Lung (tissue), 17 donors: ENCODE measurements at places on chromosomes 2 and 18. TPM values are rescaled to one million over a fixed set of nuclear protein-coding genes. Genes with fewer than 3 reads are reported as not detected.

DNA sequence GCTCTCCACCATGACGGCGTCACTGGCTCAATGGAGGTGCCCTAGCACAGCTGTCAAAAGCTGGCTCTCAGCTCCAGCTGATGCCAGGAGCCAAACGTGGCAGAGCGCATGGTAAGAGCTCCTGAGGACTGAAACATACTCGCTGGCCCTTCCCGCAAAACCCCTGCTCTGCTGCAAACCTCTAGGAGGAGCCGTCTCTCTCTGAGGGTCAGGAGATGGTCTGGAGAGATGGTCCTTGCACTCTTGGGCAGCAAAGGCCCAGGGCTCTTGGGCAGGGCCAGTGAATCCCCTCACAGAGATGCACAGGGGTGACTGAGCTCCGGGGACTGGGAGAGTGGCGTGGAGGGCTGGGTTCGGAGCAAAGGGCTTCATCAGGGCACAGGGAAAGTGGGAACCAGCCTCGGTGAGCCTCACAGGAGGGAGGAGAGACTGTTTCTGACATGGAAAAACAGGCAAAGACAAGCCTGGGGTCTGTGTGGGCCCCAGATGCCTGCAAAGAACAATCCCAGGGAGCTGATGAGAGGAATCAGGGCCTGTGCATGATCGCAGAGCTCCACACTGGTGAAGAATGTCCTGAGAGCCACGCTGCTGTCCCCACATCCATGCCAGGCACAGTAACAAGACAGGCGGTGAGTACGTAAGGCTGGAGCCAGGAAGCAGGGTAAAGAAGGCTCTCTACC lies 17.2 kb downstream of the SNORC start:
- H3K36me3 ChIP-seq = no peaks in the 10 kb centered on the region
- H3K4me3 ChIP-seq = no peak overlapping the region
- peaks cover 6% of the 10 kb centered on the region for H3K27me3 ChIP-seq
- no peak overlapping the region for H3K27ac ChIP-seq
- DNase-seq = no peak

GRCh38 chr2:168773128-168773527 lies 29.3 kb upstream of the NOSTRIN start:
- H3K27ac ChIP-seq = no peak overlapping the region
- no peak for DNase-seq
- H3K4me1 ChIP-seq = no peaks in the 10 kb centered on the region
- no peak overlapping the region for H3K4me3 ChIP-seq

- H3K36me3 ChIP-seq = no peaks in the 10 kb centered on the region
- H3K27me3 ChIP-seq = no peaks in the 10 kb centered on the region
- peak; percentile 20 for DNase-seq
- H3K27ac ChIP-seq = no peak overlapping the region
These were observed 196.6 kb upstream of the LHCGR start for GRCh38 chr2:48952143-48952542.

GRCh38 chr2:201269764-201270163 lies 9.4 kb downstream of the CASP8 start:
- no peak overlapping the region for H3K4me3 ChIP-seq
- H3K27ac ChIP-seq = no peak overlapping the region
- DNase-seq = no peak
- peaks cover 6% of the 10 kb centered on the region for H3K36me3 ChIP-seq

DNA sequence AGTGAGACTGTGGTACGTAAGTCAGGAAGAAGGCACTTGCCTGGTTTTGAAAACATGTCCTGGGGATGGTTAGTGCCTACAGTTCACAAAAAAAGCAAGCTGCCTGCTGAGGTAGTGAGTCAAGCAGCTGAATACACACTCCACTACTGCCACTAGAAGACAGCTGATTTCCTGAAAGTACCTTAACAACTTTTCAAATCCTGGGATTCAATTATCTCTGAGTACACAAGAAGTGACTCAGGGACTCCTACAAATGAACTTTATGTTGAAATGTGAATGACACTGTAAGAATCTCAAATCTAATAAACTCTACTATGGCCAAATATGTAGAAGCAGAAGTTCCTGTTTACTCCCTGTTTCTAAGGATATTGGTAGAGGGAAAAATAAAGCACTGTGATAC lies 58.0 kb upstream of the ARL5A start:
- no peak for DNase-seq
- H3K27ac ChIP-seq = no peak overlapping the region
- no peaks in the 10 kb centered on the region for H3K27me3 ChIP-seq
- H3K36me3 ChIP-seq = no peaks in the 10 kb centered on the region
- H3K4me1 ChIP-seq = no peaks in the 10 kb centered on the region

DNA sequence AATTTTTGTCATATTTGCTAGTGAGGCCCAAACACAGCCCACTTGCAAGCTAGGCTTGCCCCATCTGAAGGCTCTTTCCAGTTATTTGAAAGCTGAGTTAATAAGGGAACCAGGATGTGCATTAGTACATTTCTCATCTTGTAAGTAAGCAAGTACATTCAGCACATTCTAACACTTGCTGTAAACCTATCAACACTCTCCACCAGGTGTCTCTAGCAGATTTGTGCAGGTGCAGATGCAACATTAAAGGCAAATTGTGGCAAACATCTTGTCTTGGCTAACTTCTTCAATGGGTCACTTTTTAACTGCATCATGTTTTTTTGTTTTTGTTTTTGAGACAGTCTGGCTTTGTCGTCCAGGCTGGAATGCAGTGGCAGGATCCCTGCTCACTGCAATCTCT lies 25.3 kb upstream of the MFSD6 start:
- no peaks in the 10 kb centered on the region for H3K27me3 ChIP-seq
- DNase-seq = no peak
- peaks cover 3% of the 10 kb centered on the region for H3K4me1 ChIP-seq

DNA sequence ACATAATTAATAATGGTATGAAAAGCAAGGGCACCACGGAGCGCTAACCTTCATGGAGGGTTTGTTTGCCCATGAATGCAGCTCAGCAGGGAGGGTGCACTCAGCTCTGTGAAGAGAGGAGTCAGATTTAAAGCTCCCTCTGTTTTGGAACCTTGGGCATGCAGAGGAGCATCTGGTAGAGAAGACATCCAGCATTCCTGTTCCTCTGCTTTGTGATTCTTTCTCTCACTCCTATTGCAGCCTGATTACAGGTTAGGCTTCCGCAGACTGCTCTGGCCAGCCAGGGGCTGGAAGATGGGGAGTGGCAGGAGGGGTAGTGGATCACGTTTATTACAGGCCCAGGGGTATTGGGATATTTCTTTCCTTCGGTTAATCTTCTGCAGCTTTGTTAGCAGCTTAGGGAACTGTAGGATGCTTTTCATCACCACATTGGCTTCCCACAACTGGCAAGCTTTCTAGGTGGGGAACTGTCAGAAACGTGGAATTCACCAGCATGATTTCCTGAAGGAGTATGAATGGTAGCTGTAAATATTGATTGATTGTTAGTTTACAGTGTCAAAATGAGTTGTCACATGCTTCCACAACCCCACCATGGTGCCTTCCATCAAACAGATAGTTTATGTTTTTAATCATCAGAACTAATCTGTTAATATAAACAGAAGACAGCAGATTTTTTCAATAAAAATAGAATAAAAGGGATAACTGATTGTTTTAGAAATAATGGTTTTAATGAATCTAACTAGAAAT lies 201.1 kb downstream of the VAPA start:
- H3K4me1 ChIP-seq = peaks cover 35% of the 10 kb centered on the region
- no peak for DNase-seq
- H3K36me3 ChIP-seq = no peaks in the 10 kb centered on the region
- H3K27me3 ChIP-seq = no peaks in the 10 kb centered on the region
- H3K27ac ChIP-seq = no peak overlapping the region

DNA sequence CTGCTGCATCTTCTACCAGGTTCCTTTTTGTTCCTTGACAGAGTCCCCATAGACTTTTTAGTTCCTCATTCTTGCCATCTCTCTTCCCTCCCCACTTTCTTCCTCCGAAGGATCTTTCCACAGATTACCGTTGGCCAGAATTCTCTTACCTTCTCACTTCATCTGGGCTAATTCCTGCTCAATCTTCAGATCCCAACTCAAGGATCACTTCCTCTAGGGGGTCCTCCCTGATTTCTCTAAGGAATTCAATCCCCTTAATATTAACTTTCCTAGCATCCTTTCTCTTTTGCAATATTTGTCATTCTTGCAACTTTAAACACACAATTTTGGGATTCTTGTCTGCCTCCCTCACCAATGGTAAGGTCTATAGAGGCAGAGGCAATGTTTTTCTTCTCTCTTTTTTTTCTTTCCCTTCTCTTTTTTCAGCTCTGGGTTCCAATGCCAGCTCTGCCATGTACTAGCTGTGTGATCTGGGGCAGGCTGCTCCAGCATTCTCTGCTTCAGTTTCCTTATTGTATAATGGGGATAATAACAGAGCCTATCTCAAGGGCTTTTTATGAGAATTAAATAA lies 5.4 kb upstream of the KCNE4 start:
- H3K27me3 ChIP-seq = no peaks in the 10 kb centered on the region
- DNase-seq = no peak
- H3K4me1 ChIP-seq = peaks cover 3% of the 10 kb centered on the region
- no peak overlapping the region for H3K4me3 ChIP-seq

- H3K36me3 ChIP-seq = no peaks in the 10 kb centered on the region
- H3K27ac ChIP-seq = no peak overlapping the region
- H3K4me3 ChIP-seq = no peak overlapping the region
- no peaks in the 10 kb centered on the region for H3K4me1 ChIP-seq
These were observed 272.9 kb upstream of the EPHA4 start for GRCh38 chr2:221845021-221845365.

GRCh38 chr2:16933355-16933754 lies 267.7 kb upstream of the CYRIA start:
- H3K36me3 ChIP-seq = no peaks in the 10 kb centered on the region
- no peaks in the 10 kb centered on the region for H3K27me3 ChIP-seq
- DNase-seq = no peak

DNA sequence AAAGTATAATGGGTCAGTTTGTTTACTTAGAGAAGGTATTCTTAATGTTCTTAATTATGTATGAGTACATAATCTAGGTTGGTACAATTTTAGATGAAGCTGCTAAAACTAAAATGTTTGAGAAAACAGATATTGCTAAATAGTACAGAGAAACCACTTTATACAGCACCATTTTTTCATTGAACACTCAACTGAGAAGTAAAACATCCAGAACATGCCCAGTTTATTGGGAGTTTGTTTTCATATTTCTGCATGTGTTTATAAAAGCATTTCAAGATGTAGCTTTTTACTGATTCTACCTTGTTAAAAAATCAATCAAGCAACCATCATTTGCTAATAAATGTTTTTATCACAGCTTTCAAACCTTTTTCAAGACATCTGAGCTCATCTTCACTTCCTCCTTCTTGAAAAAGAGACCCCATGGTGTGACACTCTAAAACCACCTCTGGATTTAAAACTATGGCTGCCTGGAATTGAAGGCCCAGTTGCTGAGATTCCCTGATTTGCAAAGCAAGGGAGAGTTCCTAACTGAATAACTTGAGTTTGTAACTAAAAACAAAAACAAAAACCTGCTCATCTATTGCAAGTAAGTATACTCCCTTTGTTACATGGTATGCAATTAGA lies 585.9 kb downstream of the ZEB2 start:
- H3K4me1 ChIP-seq = no peaks in the 10 kb centered on the region
- DNase-seq = peak; percentile 81
- no peaks in the 10 kb centered on the region for H3K36me3 ChIP-seq
- no peak overlapping the region for H3K27ac ChIP-seq
- no peak overlapping the region for H3K4me3 ChIP-seq

DNA sequence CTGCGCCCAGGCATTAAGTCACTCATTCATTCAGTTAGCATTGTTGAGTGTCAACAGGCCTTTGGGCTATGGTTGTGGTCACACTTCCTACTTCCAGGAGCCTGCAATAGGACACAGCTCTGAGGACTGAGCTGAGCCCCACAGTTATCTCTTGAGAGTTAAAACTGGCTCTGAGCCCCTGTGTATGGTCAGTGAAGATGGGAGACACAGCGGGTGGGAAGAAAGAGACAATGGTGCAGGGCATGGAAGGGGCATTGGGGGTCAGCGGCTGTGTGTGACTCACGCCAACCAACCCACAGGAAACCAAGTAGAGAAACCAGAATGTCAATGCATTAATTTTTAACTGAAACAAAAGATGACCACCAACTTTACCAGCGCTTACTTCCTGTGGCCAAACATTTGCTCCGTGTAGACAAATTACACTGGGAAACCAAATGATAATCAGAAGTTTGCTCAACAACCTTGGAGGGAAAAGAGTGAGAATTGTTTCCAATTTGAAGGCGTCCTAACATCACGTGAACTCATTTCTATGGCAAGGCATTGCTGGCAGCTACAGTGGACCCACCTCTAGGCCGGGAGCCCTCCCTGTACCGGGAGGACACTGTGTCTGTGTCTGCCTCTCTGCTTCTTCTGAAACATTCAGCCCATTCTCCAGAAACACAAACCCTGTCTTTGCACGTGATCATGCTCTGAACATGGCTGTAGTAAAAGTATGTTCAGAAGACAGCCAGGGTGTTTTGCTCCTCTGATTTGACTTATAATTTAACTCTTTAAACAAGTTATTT lies 212.0 kb upstream of the ID2 start:
- H3K27me3 ChIP-seq = no peaks in the 10 kb centered on the region
- no peaks in the 10 kb centered on the region for H3K36me3 ChIP-seq
- no peak overlapping the region for H3K27ac ChIP-seq
- H3K4me3 ChIP-seq = no peak overlapping the region

GRCh38 chr2:24189551-24189950 lies 14.7 kb downstream of the FAM228A start:
- H3K27ac ChIP-seq = no peak overlapping the region
- no peaks in the 10 kb centered on the region for H3K36me3 ChIP-seq
- H3K27me3 ChIP-seq = no peaks in the 10 kb centered on the region
- no peak overlapping the region for H3K4me3 ChIP-seq

DNA sequence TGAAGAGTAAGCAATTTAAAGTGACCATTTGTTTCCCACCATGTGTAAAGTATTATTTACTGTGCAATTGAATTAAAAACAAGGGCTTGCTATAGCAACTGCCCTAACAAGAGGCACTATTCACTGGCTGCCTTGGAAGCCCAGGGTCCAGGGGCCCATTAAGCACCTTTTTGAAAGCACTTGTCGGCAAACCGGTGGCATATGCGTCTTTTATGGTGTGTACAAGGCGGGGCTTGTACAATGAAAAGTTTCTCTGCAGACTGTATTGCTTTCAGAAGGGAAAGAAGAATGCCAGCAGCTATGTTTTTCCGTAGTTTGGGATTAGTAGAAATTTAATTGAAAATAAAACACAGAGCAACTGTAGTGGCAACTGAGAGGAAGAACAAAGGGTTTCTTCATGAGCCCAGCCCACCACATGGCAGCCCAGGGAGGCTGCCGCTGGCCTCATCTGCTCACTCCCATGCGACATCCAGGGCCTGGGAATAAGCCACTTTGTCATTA lies 279.5 kb upstream of the PARD3B start:
- DNase-seq = peak; percentile 60
- no peak overlapping the region for H3K4me3 ChIP-seq
- no peak overlapping the region for H3K27ac ChIP-seq

- H3K27me3 ChIP-seq = no peaks in the 10 kb centered on the region
- no peaks in the 10 kb centered on the region for H3K4me1 ChIP-seq
- H3K4me3 ChIP-seq = no peak overlapping the region
These were observed 286.8 kb upstream of the TRIB2 start for GRCh38 chr2:12429779-12430406.

MOGAT1 gene
- total RNA-seq = 1.7 TPM

AKAIN1 gene
- not detected for total RNA-seq

GLB1L gene
- 18.1 TPM for total RNA-seq

GAREM1 gene
- total RNA-seq = 12.6 TPM

DYNAP gene
- total RNA-seq = not detected
